IPS-NIHi11 (cell line): ENCODE measurements at places on chromosomes 7 and 10.

- no peak for DNase-seq
Observed at GRCh38 chr7:2583798-2584580, 25.2 kb downstream of the IQCE start.

DNA sequence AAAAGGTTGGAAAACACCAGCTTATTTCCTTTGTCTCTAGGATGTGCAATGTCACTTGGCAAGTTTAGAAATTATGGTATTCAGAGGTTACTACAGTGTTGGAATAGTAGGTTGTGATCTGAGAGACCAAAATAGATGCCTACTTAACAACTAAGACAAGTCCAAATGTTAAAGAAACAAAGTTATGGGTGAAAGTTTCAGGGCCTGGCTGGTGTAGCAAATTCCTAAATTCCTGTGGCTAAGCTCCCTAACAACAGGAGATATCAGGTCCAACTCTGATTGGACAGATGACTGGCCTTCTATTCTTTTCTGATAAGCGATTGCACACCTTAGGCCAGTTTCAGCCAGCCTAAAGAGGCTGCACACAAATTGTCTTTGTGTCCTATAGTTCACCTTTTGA, 873.5 kb downstream of the REEP3 start:
- DNase-seq = no peak

DNA sequence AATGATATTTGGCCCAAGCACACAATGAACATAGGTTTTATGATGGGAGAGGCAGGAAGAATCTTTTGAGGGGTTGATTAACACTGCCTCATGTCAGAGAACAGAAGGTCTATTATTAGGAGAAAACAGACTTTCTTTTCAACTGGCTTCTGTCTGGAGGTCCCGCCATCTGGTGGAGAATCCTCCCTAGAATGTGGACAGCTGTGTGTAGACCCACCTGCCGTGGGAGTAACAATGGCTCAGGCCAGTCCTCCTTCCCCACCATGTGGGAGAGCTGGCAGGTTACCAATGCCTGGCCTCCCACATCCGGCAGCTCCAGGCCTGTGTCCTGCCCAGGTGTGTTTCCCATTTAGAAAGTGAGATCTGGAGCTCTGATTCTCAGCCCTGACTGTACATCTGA, 70.4 kb upstream of the AOAH start:
- no peak for DNase-seq

DNA sequence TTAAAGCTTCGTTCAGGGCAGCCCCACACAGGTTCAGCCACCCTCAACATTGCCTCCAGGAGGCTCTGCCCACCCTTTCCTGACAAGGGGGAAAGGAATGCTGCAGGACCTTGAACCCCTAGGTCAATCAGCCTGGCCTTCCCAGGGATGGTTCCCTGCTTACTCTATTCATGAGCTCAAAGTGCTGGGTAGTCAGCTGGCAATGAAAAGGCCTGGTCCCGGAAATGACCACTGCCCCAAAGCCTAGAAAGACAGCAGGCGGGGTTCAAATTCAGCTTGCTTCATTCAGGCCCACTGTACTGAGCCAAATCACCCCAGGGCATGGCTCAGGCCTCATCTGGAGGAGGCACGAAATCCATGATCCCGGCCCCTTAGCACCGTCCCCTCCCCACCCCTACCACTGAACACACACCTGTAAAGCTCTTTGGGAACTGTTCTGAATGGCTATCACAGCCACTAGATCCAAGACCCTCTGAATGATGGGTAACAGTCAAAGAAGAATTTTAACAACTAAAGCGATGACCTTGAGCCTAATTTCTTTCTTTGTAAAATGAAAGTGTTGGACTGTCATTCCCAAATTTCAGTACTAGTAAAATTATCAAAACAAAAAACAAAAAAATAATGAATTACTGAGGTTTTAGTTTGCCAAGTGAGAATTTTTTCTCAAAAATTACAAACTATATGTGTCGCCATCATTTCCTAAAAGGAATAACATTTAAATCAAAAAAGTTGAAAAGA, 1.0 kb downstream of the URGCP start:
- peak; percentile 44 for DNase-seq

DNA sequence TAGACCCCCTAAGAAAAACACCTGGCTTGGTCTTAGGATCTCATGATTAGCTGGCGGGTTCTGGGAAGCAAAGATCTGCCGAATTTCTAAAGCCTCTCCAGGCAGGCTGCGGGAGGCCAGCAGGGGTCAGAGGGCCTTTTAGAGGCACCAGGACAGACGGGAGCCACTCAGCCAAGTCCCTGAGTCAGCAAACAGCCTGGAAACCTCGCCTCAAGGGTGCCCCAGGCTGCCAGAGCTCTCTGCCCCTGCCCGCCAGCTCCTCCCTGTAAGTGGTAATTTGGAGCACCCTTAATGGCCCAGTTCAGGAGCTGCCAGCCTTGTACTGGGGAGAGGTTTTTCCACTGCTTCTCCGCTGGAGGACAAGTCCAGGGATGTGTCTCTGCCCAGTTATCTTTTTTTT, 88.7 kb downstream of the HIP1 start:
- DNase-seq = peak; percentile 62
